H1 (cell line): ENCODE measurements at places on chromosomes 7 and 10. TPM values are rescaled to one million over a fixed set of nuclear protein-coding genes. Genes with fewer than 3 reads are reported as not detected.

DNA sequence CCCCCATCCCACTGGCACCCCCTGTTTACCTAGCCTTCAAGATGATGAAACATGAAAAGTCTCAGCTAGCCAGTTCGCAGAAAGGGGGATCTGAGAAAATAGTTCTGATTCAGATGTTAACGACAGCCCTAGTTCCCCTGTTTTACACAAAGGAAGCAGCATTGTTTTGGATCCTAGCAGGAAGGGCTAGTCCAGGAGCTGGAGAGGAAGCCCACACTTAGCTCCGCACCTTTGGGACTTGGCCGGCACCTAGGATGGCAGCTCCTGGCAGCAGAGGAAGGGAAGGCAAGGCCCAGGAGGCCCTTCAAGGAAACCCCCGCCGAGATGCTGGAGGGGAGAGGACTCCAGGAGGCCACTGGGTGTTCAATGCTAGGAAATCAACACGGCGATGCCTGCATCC, 29.0 kb upstream of the MGMT start:
- DNase-seq = no peak

- DNase-seq = no peak
These were observed 67.7 kb upstream of the JCAD start for GRCh38 chr10:30127120-30127541.

GRCh38 chr7:154794147-154794780, 208.7 kb downstream of the PAXIP1 start:
- no peak for DNase-seq

- peak; percentile 49 for DNase-seq
These were observed 19.2 kb upstream of the TTYH3 start for GRCh38 chr7:2612445-2613097.

- no peak for DNase-seq
These were observed 29.8 kb upstream of the WAC start for GRCh38 chr10:28503114-28503513.

DNA sequence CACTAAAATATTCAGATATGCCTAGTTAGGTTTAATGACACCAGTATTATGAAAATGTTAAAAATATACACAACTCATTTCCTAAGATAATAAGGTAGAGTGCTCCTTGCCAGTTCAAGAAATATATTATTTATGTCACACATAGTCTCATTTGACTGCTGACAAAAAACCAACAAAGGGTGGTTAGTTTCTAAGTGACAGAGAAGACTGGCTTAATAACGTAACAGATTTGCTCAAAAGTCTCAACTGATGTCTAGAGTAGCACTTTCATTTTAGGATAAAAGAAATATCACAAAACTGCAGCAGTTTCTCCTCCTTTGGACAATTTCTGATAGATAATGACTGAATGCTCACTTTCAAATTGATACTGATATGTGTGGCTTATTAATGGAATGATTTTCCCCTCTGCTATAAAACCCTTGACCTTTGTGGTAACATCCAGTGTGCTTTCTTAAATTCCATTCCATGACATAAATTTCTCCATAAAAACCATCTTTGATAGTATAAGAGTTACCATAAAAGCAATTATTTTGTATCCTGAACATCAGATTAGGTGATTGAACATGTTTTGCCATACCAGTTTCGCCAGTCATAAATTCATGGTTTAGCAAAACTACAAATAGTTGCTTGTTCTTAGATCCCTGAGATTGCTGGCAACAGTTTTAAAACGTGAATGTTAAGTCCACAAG, 94.2 kb downstream of the NRBF2 start:
- DNase-seq = no peak

DNA sequence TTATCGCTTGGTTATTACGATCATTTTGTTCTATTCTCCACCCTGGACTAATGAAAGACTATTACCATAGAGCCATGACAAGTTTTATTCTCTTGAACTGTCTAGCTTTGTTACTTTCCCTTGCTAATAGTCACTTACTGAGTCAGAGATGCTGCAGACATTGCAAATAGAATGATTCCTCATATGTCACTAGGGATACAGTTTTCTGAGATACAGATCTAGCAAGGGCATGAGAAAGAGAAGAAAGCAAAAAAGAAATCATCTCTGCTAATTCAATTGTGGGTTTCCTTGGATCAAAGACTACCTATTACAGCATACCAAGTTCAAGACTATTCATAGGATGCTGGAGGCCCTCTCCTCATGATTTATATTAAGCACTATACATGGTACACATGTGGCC, 204.3 kb downstream of the MBL2 start:
- no peak for DNase-seq

- no peak for DNase-seq
These were observed 81.5 kb upstream of the GNAI1 start for GRCh38 chr7:80053124-80053523.

DNA sequence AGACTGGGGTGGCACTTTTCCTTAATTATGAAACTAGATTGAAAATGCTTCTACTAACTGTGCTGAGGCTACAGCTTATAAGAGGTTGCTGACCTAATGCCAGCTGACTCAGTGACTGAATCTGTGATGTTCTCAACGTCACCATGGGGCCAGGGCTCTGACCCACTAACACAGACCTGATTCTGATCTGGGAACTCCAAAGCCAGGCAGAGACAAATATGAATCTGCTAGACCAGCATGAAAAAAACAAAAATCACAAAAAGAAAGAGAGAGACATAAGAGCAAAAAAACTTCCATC, 16.1 kb downstream of the USP6NL start:
- no peak for DNase-seq

DNA sequence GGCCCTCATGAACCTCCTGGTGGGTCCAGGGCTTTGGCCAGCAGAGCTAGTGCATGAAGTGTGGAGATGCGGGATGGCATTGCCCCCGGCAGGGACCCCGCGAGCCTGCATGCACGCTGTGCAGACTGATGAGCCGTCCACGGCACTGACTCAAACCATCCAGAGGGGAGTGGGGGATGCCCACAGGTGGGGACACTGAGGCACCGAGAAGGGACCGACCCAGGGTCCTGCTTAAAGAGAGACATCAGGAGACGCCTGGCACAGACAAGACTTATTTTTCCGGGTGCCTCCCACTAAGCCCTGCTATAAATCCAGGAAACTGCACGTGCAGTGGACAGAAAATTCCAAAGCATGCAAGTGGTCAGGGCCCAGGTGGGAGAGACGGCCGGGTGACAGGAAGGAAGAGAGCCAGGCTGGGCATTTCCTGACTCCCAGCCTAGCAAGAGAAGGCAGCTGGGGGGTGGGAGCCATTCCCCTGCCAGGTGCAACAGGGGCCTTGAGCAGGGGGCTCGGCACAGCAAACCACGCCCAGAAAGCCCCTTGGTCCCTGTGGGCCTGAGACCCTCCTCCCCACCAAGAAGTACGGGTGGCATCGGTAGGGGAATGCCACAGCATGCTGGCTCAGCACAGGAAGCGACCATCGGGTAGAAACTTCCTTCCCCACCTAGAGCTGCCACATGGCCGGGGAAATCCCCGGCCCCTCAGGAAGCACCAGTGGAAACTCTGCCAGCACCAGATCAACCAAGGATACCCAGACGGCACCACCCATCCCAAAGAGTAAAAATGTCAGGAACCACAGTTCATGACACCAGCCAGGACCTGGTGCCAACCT, 91.5 kb downstream of the FOXL3 start:
- no peak for DNase-seq

GRCh38 chr7:134420424-134421125, 38.3 kb downstream of the AKR1B1 start:
- peak; percentile 65 for DNase-seq

- no peak for DNase-seq
These were observed 64.9 kb downstream of the ZNF92 start for GRCh38 chr7:65438598-65438997.

GRCh38 chr7:137476937-137477336, 133.4 kb upstream of the PTN start:
- DNase-seq = no peak

- no peak for DNase-seq
These were observed 54.5 kb downstream of the JAKMIP3 start for GRCh38 chr10:132120200-132120599.

DNA sequence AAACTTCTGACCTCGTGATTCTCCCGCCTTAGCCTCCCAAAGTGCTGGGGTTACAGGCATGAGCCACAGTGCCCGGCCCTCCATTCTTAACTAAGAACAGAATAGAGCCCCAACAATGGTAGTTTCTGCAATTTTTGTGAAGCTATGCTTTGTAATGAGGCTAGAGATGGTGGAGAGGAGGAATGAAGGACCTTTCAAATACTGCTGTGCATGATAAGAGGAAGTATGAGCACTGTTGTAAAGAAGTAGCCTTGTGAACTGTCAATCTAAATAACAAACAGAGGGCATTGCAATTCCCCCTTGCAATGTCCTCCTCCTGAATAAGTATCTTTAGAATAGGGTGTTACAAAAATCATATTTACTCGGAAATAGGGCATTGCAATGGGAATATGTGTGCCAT, 70.2 kb downstream of the EVX1 start:
- DNase-seq = peak; percentile 1

GRCh38 chr7:151426441-151426903, 13.5 kb downstream of the CRYGN start:
- no peak for DNase-seq

GRCh38 chr7:47948141-47948790, at the start of gene PKD1L1:
PKD1L1 (minus strand) TSS chr7:47948466; CDS start chr7:47948440, 26 bp downstream.
- no peak for DNase-seq

- no peak for DNase-seq
These were observed 24.2 kb downstream of the PWWP2B start for GRCh38 chr10:132420981-132421846.

DNA sequence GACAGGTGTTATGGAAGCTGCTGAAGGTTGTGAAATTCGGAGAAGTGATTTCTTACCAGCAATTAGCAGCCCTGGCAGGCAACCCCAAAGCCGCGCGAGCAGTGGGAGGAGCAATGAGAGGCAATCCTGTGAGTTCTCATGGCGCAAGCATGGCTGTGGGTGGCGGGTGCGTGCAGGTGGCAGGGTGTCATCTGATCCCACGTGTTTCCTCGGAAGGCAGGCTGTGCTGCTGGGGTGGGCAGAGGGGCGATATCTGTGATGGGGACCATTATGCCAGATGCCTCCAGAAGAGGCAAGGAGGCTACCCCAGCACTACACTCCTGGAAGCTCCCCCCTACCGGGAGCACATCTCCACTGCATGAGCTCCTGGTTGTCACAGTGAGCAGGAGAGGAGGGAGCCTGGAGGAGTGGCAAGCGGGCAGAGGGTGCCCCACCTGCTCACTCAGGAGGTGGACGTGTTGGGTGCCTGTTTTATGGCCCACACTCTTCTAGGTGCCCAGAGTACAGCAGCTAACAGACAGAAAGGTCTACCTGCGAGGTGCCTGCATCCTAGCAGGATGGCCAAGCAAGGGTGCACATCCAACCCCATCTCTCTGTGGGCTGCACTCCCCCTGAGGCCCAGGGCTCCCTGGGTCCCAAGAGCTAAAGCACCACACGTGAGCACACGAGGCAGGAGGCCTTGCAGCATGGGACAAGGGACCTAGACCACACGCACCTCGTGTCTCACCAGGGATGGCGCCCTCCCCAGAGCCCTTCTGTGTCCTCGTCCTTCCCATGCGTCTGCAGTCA, 204.7 kb downstream of the EBF3 start:
- DNase-seq = no peak

DNA sequence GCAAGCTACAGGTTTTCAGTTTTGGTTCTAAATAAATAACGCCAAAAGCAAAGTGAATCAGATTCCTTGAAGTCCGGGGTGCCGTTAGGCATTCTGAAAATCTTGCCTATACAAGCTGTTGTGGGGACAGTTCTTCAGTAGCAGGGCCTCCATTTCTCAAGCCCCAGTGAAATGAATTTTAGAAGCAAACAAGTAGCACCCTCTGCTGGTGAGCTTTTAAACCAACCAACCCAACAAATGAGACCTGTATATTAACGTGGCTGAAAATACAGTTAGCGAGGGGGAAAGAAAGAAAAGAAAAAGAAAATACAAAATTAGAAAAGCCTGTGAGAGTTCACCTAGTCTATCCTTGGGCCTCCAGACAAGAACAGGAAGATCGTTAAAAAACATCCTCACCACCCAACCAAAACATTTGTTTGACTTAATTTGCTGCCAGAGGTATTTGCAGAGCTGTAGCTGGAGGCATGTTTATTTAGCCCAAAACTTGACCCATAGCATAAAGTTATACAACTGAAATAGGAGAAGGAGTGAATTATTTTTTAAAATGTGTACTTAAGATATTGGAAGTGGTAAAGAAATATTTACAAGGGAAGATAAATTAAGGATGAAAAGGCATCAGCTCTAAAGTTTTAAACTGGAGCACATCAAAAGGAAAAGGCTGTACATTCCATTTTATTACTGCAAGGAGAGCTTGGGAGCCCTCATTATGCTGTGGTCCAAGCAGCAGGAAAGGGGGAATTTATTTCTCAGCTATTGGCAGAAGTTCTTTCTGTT, 98.9 kb downstream of the DYNC1I1 start:
- no peak for DNase-seq

- no peak for DNase-seq
These were observed 152.7 kb upstream of the GLI3 start for GRCh38 chr7:42389697-42390096.

GRCh38 chr7:63080406-63080805, 918.2 kb upstream of the ZNF722 start:
- no peak for DNase-seq

DNA sequence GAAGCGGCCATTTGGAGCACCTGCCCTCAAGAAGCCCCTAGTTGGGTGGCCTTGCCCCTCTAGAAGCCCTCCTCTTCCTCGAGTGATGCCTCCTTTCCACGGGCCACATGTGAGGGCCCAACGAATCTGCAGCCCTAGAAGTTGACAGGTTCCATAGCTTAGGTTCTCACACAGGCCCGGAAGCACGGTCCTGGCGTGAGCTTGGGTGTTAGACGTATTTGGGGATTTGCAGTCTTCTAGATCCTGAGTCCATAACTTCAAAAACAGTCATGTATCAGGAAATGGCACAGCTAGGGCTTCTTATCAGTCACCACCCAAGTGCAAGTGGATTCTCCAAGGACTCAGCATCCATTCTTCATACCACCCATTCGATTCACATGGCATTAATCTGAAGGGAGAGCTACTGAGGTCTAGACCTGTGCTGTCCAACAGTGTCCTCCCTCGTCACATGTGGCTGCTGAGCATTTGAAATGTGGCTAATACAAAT, 477 bp upstream of the FBXW4 start:
- DNase-seq = no peak

LRRTM3 gene
- 0.44 and 0.48 TPM in 2 replicates for total RNA-seq

TET1 gene
- total RNA-seq = 68.5 and 69.3 TPM in 2 replicates

MOGAT3 gene
- total RNA-seq = 0.82 TPM in 1 of 2 replicates, not detected in the other

HOXA9 gene
- not detected in 2 replicates for total RNA-seq

ACTR3C gene
- total RNA-seq = 0.84 TPM in 1 of 2 replicates, not detected in the other

ADCY1 gene
- total RNA-seq = 25.9 and 26.9 TPM in 2 replicates

ABI1 gene
- 35.6 and 37.0 TPM in 2 replicates for total RNA-seq

CTAGE6 gene
- total RNA-seq = 0.13 TPM in 1 of 2 replicates, not detected in the other

PDE6C gene
- not detected in 2 replicates for total RNA-seq

STAG3 gene
- 3.3 and 3.8 TPM in 2 replicates for total RNA-seq
